ENCODE measurements at places on chromosomes 1 and 21.

DNA sequence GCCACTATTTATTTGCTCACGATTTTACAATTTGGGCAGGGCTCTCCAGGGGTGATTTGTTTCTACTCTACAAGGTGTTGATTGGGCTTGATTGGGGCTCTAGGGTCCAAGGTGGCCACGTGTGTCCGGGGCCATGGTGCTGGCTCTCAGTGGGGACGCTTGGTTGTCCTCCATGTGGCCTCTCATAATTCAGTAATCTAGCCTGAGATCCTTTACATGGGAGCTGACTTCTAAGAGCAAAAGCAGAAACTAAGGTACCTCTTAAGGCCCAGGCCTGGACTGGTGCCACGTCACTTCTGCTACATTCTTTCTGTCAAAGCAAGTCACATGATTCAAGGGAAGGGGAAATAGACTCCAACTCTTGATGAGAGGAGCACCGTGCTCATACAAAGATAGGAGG lies 8.1 kb upstream of the PSRC1 start:
- no peak for DNase-seq

- DNase-seq = peak; percentile 73
Measured at GRCh38 chr21:44930543-44930981, 9.3 kb upstream of the SLX9 start.

DNA sequence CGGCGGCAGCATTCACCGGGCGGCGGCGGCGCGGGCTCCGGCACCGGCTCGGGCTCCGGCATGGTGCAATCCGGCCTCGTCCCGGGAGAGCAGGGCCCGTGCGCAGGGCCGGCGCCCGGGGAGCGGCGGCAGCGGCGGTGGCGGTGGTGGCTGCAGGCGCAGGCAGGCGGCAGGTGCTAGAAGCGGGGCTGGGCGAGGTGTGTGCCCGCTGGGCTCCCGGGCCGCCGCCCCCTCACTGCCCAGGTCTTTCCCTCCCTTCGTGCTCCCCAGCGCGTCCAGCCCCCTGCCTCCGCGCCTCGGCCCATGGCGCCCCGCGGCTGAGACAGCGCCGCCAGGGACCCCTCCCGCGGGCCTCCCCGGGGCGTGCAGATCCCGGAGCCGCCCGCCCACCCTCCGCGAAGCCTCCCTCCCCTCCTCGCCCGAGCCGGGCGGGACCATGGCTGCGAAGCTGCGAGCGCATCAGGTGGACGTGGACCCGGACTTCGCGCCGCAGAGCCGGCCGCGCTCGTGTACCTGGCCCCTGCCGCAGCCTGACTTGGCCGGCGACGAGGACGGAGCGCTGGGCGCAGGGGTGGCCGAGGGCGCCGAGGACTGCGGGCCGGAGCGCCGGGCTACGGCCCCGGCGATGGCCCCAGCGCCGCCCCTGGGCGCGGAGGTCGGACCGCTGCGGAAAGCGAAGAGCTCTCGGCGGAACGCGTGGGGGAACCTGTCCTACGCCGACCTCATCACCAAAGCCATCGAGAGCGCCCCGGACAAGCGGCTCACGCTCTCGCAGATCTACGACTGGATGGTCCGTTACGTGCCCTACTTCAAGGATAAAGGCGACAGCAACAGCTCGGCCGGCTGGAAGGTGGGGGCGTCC lies 492 bp downstream of the FOXO6 start:
- DNase-seq = no peak

DNA sequence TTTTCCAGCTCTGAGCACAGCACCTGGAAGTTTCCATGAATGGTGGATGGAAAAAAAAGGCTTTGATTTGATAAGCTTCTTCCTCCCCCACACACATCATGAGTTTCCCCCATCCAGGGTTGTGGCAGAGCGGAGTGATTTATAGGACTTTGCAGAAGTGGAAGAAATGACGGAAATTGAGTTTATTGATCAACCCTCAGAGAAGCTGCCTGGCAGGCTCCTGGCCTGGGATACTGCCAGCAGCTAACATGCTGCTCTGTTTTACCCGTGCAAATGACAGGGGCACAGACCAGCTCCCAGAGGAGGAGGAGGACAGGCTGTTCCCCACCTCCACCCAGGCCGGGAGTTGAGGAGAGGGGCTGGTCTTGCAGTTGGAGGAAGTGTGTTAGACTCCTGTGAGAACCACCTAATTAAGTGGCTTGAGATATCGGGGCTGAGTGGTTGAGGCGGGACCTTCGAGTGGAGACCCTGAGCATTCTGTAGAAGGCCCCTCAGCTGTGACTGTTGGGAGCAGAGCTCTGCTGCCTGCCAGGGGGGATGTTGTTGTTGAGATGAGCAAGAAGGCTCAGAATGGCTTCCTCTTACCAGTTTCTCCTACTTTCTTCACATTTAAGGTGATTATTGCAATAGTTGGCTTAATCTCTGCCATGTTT lies 21.8 kb downstream of the ADORA1 start:
- no peak for DNase-seq

- DNase-seq = no peak
Measured at GRCh38 chr21:35197992-35198431, 148.9 kb upstream of the RUNX1 start.

GRCh38 chr21:45819478-45820170 lies 161.9 kb upstream of the COL6A1 start:
- no peak for DNase-seq

DNA sequence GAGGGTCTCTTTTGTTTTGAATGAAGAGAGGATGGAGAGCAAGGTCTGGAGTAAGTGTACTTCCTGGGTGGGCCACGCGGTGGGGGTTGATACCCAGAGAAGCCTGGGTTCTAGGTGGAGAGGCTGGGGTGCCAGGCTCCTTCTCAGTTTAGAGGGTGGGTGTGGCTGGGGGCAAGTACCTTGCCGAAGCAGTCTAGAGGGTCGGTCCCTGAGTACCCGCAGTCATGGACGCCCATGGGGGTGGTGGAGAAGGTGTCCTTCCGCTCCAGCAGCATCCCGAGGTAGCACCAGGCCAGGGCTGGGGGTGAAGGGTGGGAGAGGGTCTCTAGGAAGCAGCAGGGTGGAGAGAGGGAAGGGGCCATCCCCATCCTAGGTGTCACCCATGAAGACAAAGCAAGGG lies 14.3 kb downstream of the TTC22 start:
- DNase-seq = no peak

GRCh38 chr1:58324558-58324957 lies 222.0 kb downstream of the OMA1 start:
- no peak for DNase-seq

- no peak for DNase-seq
Measured at GRCh38 chr1:96387785-96388184, 333.8 kb upstream of the PTBP2 start.

GRCh38 chr1:235136111-235136510 lies 7.5 kb upstream of the TOMM20 start:
- DNase-seq = no peak

DNA sequence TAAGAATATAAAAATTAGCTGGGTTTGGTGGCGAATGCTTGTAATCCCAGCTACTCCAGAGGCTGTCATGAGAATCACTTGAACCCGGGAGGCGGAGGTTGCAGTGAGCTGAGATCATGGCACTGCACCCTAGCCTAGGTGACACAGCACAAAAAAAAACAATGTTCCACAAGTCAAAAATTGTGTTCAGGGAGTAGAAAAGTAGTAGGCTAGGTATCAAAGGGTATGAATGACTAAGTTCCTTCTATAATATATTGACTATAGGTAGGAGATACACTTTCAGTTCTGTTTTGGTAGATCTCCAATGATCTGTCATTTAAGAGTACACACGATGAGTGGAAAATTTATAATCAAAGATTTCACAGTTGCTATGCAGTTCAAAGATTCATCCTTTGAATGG lies 16.7 kb downstream of the USP48 start:
- no peak for DNase-seq

DNA sequence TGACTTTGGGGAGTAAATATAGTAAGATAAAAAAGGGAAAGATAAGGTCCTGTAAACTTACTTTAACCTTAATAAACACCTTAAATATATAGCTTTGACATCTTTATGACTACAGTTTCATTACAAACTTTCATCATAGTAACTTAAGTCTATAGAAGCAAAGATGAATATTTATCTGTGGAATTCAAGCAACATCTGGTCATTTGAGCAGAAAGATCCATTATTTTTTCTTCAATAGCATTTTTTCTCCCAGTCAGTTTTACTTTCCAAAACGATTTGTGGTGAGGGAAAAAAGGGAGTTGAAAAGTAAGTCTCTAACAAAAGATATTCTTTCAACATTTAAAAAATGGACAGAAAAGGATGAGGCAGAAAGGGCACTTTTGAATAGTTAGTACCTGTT lies 69.0 kb downstream of the HMCN1 start:
- DNase-seq = no peak

- DNase-seq = no peak
Measured at GRCh38 chr1:183840140-183840539, 35.2 kb downstream of the RGL1 start.

GRCh38 chr1:201758499-201759050 lies 70.4 kb upstream of the IPO9 start:
- DNase-seq = no peak

DNA sequence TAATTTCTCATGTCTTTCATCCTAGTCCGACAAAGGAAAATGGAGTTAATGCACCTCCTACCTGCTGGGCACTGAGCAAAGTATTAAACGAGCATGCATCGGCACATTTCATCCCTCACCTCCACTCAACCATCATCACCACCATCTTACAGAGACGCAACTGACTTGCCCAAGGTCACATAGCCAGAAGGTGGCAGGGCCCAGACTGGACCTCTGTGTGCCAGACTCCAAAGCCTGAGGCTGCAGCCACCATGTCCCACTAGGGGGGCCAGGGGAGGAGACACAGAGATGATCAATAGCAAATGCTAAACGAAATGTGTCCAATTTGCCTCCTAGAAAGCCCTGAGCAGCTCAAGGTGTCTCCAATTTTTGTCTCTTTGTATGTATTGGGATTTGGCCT lies 163.7 kb upstream of the EDN2 start:
- no peak for DNase-seq

DNA sequence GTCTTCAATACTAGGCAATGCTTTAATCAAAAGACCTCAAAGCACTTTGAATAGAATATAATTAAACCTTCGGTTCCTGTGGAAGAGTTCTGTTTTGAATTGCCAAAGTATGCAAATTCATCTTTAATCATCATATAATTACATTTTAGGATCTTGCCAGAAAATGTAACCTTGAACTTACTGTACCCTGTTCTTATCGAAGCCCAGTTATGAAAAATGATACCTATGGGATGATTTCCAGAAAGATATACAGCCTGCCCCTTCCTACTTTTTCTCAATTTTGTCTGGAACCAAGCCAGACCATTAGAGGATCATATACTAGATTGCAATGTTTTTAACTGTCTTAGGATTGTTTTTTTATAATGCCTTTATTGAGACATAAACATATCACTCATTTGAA lies 34.0 kb upstream of the ZNF281 start:
- DNase-seq = no peak

DNA sequence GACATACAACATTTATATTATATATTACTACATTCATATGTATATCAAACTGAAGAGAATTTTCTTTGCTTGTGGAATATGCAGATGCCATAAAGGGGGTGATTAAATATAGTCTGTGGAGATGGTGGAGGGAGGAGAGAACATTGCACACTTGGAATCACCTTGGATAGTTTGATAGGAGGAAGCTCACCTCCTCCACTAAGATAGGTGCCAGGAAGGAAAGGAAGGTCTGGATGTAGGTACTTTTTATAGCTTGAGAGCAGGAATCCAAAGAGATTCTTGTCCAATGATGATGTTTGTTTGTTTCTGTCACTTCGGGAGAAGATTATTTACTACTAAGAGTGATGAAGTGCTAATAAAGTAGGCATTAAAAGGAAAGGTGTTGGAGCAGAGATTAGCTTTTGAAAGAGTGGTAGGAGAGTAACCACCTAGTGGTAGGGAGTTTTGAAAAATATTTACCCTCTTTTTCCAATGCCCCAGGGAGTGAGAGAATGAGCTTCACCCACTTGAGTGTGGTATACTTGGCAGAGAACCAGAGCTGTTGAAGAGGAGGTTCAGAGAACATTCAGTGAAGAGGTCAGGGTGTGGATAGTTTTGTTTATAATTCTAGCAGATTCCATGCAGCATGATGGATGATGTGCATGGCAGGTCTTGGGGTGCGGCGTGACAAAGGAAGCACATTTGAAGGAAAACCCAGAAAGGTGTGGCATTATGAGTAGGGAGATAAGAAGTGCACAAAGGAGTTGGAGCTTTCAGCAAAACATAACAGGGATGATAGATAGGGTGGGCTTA lies 145.0 kb downstream of the PATJ start:
- no peak for DNase-seq

DNA sequence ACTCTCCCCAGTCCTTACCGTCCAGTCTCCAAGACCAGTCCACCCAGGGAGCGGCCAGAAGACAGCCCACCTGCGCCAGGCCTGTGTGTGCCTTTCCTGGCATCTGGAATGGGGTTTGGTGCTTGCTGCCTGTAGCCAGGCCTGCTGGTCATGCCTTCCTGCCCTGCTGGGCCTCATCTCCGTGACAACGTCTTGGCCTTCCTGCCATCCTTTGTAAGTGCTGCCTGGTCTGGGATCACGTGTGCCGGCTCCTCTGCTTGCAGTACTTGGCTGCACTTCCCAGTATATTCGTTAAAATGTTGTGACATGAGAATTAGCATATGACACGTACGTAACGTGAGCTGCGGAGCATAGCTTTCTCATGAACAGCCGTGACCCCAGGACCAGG lies 145.3 kb upstream of the COL6A1 start:
- DNase-seq = peak; percentile 60

- DNase-seq = peak; percentile 55
Measured at GRCh38 chr1:171654942-171655745, 2.7 kb upstream of the MYOC start.

GRCh38 chr1:1259951-1260600 lies 13.6 kb upstream of the C1QTNF12 start:
- no peak for DNase-seq

GRCh38 chr1:183372586-183373230 lies 45.5 kb downstream of the NMNAT2 start:
- DNase-seq = no peak

GRCh38 chr1:241166625-241167024 lies 190.4 kb downstream of the RGS7 start:
- DNase-seq = no peak

GRCh38 chr1:38586993-38587646 lies 272.5 kb downstream of the RRAGC start:
- DNase-seq = peak; percentile 46

- DNase-seq = no peak
Measured at GRCh38 chr1:57845041-57845440, 421.2 kb upstream of the DAB1 start.

GRCh38 chr1:221781102-221781755 lies 39.3 kb upstream of the DUSP10 start:
- DNase-seq = no peak

DNA sequence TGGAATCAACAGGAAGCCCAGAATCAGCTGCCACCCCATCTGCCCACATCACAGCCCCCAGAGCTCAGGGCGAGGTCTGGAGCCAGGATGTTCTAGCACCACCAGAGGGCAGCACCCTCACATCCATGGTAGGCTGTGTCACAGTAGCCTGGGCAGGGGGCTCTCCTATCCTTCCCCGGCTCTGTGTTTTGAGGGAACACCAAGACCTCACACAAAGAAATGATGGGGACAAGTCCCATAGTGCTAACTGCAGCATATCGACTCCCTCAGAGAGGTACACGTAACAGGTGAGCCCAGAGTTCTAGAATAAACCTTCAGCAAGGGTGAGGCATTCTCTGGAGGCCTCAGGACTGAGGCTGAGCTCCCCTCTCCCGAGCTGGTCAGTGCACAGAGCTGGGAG lies 2.3 kb upstream of the KCNC4 start:
- peak; percentile 66 for DNase-seq

GRCh38 chr1:41360074-41360785 lies 1.0 kb upstream of the FOXO6 start:
- no peak for DNase-seq

All from naive thymus-derived CD8-positive, alpha-beta T cell (primary cell).